ENCODE measurements at places on chromosomes 16 and 17.

GRCh38 chr17:7714721-7715594, 2.6 kb upstream of the DNAH2 start:
- no peak for DNase-seq

DNA sequence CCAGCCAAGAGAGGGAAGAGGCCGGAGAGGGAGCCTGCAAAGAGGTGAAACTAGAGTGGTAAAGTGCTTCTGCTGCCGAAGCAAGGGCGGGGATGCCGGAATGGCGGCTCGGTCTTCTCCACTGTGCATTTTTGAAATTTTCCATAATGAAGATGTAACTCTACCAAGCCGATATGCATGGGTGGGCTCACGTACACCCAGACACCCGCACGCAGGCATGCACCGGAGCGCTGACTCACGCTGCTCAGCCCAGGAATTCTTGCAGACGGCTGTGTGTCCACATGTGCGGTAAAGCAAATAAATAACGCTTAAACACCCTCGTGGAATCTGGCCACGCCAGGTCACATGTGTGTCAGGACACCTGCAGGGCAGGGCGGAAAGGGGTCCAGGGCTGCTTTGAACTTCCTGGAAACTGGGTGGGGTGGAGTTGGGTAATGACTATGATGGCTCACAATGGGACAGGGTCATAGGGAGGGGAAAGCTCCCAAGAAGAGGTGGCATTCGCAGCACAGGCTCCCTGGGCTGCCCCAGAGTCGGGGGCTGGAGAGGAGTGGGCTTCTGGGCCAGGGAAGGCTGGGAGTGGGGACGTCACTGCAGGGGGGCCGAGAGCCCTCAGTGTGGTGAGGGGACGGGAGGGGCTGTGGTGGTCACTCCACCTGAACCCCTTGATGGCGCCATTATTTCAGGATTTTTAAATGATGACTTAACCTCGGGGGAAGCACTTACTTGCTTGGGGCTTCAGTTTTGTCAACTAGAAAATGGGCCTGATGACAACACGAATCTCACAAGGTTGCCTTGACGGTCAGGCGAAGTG, 265.5 kb downstream of the PARN start:
- DNase-seq = no peak

- DNase-seq = peak; percentile 22
These were observed 18.9 kb upstream of the P2RX1 start for GRCh38 chr17:3935140-3935542.

GRCh38 chr16:53773150-53773846, 69.3 kb downstream of the FTO start:
- DNase-seq = peak; percentile 59

- no peak for DNase-seq
These were observed 367.5 kb downstream of the CPPED1 start for GRCh38 chr16:12436201-12436657.

DNA sequence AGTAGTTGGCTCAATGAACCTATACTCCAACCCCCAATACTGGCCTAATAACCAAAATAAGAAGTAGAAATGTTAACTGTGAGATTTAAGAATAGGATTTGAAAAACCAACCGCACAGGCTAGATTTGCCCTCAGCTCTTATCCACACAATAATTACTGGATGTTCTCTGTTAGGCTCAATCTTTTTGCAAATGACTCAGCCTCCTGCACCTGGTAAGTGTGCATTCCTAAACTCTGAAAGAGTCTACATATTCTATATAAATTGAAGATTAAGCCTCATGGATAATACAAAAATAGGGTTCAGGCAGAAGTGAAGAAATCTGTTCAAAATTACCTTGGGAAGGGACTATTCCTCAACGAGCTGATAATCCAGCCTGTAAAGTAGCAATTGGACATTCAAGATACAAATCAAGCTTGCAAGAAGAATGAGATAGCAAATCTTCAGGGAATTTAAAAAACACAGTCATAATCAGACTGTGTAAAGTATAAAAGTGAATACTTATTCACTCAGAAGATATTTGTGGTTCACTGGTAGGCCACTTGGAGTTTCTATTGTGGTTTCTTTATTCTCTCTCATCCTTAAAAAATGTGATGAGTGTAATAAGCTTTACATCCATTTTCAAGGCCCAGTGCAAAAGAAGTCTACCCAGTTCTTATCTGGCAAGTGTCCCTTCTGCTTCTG, 931.9 kb upstream of the SOX9 start:
- DNase-seq = no peak

DNA sequence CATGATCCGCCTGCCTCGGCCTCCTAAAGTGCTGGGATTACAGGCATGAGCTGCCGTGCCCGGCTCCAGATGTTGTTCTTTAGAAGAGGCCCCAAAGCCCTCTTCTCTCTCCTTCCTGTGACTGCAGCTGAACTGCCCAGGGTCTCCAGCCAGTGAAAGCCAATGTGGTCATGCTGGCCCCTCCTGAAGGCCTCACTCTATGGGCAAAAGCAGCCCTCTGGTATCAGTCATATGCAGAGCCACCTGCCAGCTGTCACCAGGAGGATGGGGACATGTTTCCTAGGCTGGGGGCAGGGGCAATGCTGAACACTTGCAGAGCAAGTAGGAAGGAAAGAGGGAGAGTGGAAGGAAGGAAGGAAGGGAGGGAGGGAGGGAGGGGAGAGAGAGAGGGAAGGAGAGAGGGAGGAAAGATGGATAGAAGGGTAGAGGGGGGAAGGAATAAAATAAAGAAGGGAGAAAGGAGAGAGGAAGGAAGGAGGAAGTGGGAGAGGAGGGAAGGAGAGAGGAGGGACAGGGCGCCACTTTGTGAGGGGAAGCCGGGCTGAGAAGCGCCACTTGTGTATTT, 36.0 kb downstream of the SOCS3 start:
- no peak for DNase-seq

DNA sequence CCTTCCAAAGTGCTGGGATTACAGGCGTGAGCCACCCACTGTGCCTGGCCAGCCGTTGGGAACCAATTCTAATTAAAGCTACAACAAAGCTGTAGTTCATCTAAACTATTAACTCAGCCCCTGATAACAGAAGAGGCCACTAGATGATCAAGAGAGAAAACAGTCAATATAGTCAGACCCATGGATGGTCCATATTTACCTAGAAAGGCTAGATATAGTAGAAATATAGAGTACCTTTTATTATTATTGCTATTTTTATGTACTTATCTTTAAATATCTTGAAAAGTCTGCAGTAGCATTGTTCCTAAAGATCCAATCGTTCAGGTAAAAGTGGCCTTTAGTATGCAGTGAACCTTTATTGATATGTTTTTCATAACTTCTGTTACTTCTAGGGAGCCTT, 43.2 kb downstream of the RNF213 start:
- no peak for DNase-seq

DNA sequence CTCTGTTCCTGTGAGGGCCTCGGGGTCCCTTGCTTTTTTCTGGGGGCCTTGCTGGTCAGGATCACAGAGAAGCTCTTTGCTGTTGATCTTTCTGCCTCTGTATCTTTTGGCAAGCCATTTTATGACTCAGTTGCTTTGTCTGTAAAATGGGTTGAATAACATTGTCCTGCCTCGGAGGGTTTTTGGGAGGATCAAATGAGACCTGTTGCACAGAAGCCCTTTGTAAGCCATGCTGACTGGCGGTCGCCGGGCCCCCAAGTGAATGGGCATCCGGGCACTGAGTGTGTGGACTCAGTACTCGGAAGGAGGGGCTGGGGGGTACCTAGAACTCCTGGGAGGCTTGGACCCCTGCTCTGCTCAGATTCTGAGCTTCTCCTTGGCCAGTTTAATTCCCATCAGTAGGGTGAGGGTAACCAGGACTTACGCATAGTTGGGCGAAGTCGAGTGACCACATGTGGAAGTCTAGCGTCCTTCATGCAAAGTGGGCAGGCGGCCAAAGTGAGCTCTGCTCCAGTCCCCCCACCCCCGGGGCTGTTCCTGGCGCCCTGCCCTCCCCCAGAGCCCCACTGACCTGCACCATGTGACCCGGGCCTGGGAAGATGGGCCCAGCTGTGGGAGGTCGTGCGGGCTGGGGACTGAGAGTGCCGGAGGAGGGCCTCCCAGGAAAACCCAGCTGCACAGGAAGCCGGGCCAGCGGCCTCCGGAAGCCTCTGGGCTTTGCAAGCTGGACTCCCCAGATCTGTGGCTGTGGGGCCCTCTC, 284.0 kb downstream of the SEC14L1 start:
- no peak for DNase-seq

- DNase-seq = no peak
These were observed 21.4 kb upstream of the NOL11 start for GRCh38 chr17:67696347-67696746.

DNA sequence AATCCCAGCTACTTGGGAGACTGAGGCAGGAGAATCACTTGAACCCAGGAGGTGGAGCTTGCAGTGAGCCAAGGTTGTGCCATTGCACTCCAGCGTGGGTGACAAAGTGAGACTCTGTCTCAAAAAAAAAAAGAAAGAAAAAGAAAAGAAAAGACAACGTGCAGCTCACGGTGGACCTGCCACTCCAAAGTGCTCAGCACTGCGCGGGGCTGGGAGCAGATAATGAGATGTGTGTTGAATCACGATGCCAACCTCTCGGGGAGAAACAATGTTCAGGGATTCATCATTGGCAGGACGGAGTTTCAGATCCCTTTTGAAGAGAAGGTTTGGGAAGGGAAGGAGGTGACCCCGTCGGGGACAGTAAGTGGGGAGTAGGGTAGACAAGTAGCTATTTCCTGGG, 19.2 kb downstream of the WFDC1 start:
- DNase-seq = no peak

DNA sequence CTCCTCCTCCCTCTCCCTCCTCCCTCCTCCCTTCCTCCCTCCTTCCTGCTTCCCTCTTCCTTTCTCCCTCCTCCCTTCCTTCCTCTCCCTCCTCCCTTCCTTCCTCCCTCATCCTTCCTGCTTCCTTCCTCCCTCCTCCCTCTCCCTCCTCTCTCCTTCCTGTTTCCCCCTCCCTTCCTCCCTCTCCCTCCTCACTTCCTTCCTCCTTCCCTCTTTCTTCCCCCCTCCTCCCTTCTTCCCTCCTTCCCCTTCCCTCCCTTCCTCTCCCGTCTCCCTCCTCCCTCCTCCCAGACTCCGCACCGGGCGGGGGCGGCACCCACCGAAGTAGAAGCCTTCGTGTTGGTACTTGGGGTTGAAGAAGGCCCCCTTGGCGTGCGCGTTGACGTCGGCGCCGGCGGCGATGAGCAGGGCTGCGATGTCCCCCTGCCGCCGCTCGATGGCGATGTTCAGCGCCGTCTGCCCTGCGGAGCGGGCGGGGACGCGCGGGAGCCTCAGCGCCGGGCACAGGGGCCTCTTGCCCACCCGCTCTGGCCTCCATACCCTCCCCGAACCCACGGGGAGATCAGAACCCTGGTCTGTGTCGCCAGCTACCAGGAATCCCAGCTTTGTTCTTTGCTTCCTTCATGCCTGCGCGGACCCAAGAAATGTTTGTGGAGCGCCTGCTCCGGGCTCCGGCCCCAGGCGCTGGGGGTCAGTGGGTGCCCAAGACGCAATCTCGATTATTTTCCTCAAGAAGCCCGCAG, 22.2 kb downstream of the TRPV3 start:
- no peak for DNase-seq

GRCh38 chr16:84881702-84882521, 62.1 kb downstream of the CRISPLD2 start:
- DNase-seq = no peak

GRCh38 chr17:6496640-6497441, 52.6 kb downstream of the PIMREG start:
- no peak for DNase-seq

DNA sequence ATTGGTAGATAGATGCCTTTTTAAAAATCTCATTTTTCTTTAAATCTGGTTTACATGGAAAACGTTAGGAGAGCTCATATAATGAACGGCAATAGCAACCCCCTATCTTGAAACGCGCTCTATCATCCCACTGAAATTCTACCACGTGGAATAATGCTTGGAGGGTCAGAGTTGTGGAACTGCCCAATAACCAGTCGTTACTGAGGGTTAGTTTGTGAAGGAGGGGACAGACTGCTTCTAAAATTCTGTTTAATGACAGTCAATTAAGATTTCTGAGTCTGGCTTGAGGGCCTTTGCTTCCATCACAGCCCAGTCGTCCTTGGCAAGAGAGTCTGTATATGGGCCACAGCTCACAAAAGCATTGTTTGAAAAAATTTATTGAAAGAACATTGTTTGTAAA, 482 bp downstream of the IRF8 start:
- no peak for DNase-seq

DNA sequence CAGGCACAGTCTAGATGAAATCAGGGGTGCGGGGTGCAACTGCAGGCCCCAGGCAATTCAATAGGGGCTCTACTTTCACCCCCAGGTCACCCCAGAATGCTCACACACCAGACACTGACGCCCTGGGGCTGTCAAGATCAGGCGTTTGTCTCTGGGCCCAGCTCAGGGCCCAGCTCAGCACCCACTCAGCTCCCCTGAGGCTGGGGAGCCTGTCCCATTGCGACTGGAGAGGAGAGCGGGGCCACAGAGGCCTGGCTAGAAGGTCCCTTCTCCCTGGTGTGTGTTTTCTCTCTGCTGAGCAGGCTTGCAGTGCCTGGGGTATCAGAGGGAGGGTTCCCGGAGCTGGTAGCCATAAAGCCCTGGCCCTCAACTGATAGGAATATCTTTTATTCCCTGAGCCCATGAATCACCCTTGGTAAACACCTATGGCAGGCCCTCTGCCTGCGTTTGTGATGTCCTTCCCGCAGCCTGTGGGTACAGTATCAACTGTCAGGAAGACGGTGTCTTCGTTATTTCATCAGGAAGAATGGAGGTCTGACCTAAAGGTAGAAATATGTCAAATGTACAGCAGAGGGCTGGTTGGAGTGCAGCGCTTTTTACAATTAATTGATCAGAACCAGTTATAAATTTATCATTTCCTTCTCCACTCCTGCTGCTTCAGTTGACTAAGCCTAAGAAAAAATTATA, 1.6 kb downstream of the HBA1 start:
- no peak for DNase-seq

DNA sequence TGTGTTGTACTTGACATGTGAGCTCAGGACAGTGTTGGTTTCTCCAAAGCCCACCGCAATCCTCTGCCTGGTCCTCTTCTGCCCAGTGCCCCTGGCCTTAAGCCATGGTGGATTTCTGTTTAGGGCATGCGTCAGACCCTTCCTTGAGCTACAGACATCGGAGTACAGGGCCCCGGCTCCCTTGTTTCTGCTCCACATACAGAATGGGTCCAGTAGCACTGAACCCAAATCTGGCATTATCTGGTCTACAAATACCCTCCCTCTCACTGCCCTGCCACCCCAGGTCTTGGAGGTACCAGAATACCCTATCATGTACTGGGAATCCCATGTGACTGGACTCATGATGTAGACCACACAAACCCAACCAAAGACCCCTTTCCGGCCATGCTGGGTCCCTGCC, 27.4 kb upstream of the ZNHIT3 start:
- DNase-seq = no peak

GRCh38 chr17:3710951-3711383, 12.7 kb upstream of the HASPIN start:
- peak; percentile 66 for DNase-seq
